ENCODE measurements at places on chromosomes 1 and 21.
A peak's percentile ranks its signal among the peaks of the same experiment; 100 is the strongest.

- no peak for ATAC-seq
Measured at GRCh38 chr1:228171221-228171891, 5.8 kb downstream of the IBA57 start.

DNA sequence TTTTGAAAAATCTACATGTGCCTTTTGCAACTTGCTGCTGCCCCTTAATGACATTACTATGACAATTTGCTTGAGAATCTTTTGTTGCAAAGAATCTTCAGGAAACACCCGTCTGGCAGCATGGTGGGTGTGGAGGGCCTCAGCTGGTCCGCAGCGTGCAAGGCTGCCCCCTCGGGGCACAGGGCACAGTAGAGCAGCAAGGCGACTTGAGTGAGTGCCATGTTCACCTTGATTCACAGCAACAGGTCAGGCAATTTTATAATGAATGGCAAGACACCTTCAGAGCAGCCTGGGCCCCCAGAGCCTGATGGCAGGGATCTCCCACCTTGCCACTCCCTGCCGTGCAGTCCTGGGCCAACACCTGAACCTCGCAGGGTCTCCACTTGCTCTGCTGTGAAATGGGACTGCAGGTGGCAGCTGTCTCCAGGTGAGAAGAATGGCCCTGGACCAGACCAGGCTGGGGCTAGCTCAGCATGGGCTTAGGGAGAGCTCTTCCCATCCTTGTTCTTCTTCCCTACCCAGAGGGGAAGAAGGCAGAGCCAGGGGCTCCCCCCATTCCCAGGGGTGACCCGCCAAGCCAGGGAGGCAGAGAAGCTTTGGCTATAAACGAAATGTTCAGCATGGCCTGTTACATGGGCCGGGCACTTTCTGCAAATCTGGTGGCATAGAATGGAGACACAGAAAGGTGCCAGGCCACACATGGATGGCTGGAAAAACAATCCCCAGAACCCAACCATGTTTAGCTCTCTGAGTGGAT lies 34.5 kb upstream of the ACTRT2 start:
- ATAC-seq = no peak

- ATAC-seq = no peak
Measured at GRCh38 chr1:57131701-57132394, 166.0 kb upstream of the C8B start.

DNA sequence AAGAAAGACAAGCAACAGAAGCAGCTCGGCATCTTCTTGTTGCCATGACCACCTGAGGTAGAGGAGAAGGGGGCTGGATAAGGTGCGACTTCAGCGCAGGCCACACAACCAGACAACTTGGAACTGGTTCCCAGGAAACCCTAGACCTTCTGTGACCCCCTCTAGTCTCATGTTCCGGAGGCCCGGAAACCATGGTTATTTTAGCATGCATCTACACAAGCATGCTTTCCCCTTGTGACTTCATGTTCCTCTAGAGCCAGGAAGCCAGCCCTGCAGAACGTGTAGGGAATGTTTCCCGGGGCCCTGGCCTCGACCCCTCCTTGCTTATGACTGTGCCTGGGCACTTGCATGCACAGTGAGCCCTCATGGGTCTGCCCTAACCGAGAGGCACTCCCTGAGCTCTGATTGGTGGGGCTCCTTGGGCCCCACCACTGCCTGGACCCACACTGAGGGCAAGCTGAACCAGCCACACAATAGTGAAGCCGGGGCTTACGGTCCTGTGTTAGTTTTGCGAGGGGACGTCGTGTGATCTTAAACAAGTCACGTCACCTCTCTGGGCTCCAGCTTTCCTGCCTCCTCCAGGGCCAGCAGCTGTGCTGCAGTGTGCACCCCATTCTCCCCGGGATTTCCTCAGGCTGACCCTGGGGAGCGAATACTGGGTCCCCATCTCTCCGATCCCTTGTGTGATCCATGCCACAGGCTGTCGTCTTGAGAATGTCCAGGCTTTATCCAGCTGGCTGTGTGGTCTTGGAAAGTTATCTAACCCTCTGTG lies 12.0 kb upstream of the MX2 start:
- ATAC-seq = no peak

- ATAC-seq = no peak
Measured at GRCh38 chr1:941588-942383, 17.3 kb downstream of the NOC2L start.

- no peak for ATAC-seq
Measured at GRCh38 chr1:242216368-242216767, 217.5 kb upstream of the MAP1LC3C start.

- ATAC-seq = no peak
Measured at GRCh38 chr1:36576551-36577110, 93.9 kb upstream of the CSF3R start.

- no peak for ATAC-seq
Measured at GRCh38 chr1:195608883-195609282, 999.4 kb downstream of the KCNT2 start.

GRCh38 chr1:183653876-183654451 lies 848 bp upstream of the APOBEC4 start:
- no peak for ATAC-seq

DNA sequence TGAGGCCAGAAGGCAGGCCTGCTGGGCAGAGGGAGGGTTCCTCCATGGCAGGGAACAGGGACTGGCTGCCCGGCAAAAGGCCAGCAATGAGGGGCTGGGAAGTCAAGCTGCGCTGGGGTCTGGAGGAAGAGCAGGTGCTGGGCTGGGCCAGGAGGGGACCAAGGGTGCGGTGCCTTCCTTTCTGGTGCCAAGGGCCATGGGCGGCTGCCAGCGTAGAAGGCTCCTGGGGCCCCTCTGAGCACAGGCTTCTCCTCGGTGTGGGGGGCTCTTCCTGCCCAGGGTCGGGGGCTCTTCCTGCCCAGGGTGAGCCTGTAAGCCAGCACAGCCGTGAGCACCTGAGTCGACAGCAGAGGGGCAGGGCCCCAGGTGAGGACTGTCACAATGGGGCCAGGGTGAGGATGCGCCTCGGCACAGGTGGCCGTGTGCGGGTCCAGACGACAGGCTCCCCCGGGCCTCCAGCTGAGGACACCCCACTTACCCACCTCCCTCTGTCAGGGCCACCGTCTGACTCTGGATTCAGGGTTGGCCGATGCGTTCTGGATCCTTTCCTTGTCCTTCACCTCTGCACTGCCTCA lies 10.7 kb upstream of the DNMT3L start:
- peak; percentile 31 for ATAC-seq

DNA sequence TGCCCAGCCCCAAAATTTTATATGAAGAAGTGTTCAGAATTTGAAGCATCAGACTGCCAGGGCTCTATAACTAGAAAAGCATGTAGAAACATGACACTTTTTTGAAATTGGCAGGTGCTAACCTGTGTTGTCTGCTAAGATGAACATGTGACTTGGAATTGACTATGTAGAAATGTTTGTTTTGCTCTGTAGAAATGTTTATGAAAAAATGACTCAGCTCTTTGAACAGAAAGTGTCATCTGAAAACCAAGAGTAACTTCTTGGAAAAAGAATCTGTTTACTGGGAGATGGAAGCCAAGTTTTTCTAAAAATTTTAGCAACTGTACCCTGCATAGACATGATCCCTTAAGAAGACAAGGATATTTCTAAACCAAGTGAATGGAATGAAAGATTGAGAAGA lies 59.2 kb downstream of the LHX9 start:
- ATAC-seq = no peak

DNA sequence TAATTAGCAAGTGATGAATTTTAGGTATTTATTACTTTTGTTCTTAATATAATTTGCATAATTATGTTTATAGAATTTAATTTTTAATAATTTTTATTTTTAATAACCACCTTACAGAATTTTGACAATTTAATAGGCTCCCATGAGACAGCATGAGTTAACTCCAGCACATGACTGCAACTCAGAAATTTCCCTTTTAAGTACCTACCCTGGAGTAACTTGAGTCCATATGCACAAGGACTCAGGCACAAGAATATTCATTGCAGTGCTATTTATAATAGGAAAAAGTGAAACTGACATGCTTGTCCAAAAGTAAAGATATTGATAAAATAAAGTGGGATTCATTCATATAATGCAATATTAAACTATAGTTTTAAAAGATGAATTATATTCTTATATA lies 54.1 kb upstream of the C1orf53 start:
- no peak for ATAC-seq

- no peak for ATAC-seq
Measured at GRCh38 chr21:24514081-24514733, 1093.1 kb downstream of the MRPL39 start.

- ATAC-seq = no peak
Measured at GRCh38 chr1:16392740-16393569, 25.9 kb downstream of the SZRD1 start.

- no peak for ATAC-seq
Measured at GRCh38 chr1:79373481-79374125, 367.1 kb upstream of the ADGRL4 start.

DNA sequence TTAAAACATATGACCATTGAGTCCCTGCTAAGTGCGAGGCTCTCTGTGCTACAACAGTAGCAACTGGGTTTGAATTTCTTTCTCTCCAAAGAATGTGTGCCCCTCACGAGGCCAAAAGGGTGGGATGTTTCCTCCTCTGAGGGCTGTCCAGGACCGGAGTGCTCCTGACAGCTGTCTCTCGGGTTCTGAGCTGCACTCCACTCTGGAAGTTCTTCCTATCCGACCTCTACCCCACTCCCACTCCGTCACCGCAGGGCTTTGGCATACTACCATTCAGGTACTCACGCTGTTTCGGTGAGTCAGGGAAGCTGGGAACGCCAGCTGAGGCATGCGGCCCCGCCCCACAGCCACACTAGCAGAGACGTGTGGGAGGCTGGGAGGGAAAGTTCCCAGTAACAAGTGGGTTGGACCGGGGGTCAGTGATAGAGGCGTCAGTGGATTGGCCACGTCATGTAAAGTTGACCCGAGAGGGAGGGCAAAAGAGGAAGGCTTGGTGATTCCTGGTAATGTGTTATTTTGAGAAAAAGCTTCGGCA lies 705 bp upstream of the SLC50A1 start:
- ATAC-seq = peak; percentile 56

GRCh38 chr1:174700775-174701174 lies 253.0 kb downstream of the GPR52 start:
- no peak for ATAC-seq

GRCh38 chr21:37762606-37763005 lies 153.7 kb downstream of the KCNJ6 start:
- ATAC-seq = no peak

DNA sequence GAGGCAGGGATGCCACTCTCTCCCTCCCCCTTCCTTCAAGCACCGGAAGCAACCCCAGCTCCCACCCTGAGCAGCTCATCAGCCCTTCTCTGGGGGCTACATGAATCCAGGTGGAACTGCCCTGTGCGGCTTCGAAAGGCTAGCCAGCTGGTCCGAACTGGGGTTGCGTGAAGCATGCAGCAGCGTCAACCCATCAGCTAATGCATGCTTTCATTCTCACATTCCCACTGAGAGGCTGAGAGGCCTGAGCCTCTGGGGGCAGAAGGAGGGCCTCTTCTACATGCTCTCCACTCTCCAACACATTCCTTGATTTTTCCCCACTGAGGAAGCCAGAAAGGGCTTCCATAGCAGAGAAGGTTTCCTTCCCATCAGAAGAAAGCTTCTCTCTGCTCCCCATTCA lies 5.6 kb downstream of the RXRG start:
- ATAC-seq = no peak

- no peak for ATAC-seq
Measured at GRCh38 chr1:179058487-179059483, 23.1 kb upstream of the TOR3A start.

- ATAC-seq = no peak
Measured at GRCh38 chr21:33241846-33242245, 12.1 kb downstream of the IFNAR2 start.

- ATAC-seq = no peak
Measured at GRCh38 chr1:64974288-64974825, 8.0 kb upstream of the JAK1 start.

Data from stimulated activated memory B cell treated with anti-CD40 and anti-IgM and Interleukin-4, amounts not matched to agents 10 μg/mL and 1 μg/mL and 100 μg/mL, for 72 hours (primary cell).